ENCODE measurements at places on chromosomes 13 and 19.

DNA sequence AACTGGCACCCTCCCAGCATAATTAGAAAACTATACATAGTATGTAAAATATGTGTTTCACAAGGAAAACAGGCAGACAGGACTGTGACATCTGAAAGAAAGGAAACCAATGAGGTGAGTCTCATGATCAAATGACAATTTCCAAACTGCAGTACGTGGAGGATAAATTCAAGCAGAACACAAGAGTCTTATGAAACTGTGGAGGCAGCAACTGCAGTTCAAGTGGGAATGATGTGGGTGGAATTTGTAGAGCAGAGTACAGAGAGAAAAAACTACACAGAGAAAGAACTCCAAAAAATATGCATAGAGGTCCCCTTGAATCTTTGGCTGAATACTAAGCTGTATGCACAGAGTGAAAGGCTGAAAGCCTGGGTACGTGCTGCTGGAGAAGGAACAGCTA is 9.7 kb downstream of the SIGLEC6 start:
- no peak for DNase-seq

- no peak for DNase-seq
Observed at GRCh38 chr13:86185107-86185506, 385.9 kb upstream of the SLITRK6 start.

- no peak for DNase-seq
Observed at GRCh38 chr13:45269204-45269603, 68.4 kb upstream of the KCTD4 start.

DNA sequence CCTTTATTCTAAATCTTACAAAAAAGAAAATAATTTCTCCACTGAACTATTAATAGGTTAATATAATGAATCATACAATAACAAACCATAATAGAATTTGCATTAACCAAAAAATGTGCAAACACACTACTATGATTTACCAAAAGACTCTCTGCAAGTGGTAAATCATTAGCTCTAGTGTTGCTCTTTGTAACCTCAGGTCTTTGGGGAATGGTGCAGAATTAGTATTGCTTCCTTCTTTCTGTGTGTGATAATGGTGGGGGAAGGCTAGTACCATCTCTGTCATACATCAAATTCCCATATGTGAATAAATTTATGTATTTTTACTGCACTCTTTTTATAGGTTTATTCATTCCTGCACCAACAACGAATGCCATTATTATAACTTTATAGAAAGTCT is 105.1 kb downstream of the COG6 start:
- DNase-seq: no peak
